SIG-M5 (cell line): ENCODE measurements at places on chromosomes 7 and 10.

GRCh38 chr7:35691827-35692307 is 3.1 kb downstream of the HERPUD2 start:
- DNase-seq: no peak

DNA sequence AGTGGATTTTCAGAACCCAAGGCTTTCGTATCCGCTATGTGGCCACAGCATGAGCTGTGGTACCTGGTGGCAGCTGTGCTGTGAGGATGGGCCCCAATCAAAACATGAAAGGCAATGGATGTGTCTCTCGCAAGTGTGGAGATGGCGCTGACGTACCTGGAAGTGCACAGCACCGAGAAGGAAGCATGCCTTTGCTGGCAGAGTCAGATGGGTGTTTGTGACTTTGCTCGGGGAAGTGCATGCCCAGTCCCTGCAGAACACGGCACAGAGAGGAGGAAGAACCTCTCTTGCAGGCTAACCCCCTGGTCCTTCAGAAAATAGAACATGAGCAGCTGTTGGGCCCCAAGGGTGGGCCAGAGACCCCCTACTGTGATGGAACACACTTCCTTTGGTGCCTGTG is 654.1 kb upstream of the ZWINT start:
- DNase-seq: no peak

DNA sequence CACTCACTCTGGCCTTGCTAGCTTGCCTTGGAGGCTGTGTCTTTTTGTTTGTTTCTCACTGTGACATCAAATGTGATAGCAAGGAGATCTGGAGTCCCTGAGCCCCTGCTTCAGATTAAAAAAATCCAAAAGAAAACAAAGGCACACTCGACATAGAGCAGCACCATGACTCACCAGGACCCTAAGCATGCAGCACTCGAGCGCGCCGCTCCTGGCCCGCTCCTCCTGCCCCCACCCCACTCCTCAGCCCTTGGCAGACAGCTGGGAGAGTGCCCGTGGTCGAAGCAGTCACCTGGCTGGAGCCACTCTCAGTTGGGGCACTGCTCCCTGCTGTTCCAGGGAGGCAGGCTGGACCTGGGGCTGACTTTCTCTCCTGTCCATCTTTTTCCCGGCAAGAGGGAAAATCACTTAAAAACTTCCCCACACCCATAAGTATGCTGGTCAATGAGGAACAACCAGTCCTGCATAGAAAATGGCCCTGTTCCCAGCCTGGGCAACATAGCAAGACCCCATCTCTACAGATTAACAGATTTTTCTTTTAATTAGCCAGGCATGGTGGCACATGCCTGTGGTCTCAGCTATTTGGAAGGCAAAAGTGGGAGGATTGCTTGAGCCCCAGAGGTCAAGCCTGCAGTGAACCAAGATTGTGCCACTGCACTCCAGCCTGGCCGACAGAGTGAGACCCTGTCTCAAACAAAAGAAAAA is 128.4 kb downstream of the PAXIP1 start:
- no peak for DNase-seq

DNA sequence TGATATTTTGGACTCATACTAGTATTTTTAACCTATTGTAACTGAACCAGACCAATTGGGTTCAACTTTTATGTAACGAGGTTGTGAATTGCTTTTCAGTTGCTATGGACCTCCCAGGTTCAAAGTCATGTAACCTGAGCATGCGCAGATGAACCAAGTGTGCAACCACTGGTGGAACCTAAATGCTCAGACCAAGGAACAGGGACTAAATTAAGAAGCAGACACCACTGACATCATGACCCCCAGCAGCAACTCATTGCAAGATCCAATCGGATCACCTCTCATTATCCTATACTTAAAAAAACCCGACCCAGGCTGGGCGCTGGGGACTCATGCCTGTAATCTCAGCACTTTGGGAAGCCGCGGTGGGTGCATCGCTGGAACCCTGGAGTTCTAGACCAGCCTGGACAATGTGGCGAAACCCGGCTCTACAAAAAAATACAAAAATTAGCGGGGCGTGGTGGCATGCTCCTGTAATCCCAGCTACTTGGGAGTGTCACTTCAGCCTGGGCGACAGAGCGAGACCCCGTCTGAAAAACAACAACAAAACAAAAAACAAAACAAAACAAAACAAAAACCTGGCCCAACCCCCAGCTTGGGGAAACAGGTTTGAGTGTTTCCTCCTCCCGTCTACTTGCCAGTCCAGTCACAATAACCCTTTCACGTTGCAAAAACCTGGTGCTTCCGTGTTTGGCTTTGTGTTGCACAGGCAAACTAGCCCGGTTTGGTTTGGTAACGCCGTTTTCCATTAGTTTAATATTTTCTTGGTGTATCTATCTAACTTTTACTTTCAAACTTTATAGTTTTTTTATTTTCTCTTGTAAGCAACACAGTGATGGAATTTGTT is 11.3 kb upstream of the ZNF518A start:
- DNase-seq: no peak

GRCh38 chr7:15936991-15937390 is 250.5 kb upstream of the MEOX2 start:
- DNase-seq: no peak
